Thymus (tissue), 14 donors: ENCODE measurements at places on chromosomes 7 and 10. TPM values are rescaled to one million over a fixed set of nuclear protein-coding genes. Genes with fewer than 3 reads are reported as not detected.

DNA sequence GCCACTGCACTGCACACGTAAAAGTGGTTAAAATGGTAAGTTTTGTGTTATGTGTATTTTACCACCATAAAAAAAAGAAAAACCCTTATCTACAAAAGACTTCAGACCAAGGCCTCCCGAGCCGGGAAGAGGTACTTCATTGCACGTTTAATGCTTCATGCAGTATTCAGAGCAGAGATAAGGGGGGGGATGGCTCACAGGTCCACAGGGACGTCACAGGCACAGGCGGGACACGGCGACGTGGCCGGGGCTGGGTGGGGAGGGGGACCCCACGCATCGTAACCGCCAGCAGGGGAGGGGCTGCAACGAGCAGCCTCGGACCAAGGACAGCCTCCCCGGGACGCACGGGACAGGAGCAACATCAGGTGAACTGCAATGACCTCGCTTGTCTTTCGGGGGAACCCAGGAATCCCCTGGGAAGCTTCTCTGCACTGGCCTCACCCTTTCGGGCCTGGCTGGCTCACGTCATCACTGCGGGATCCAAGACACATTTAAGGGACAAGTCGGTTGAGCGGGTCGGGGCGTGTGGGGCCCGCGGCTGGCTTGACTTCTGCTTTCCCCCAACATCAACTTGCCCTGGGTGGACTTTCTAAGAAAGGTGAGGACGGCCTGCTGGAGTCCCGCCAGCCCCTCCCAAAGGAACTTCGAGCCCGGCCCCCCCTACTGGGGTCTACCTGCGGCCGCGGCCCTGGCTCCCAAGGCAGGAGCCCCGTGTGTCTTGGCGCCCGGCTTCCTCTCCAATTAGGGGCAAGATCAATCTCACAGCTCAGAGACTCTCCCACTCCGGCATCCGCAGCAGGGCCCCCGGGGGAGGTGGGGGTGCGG lies 29.6 kb upstream of the PDGFA start:
- no peaks in the 10 kb centered on the region for H3K27me3 ChIP-seq
- H3K4me3 ChIP-seq = no peak overlapping the region
- H3K36me3 ChIP-seq = no peaks in the 10 kb centered on the region
- H3K4me1 ChIP-seq = no peaks in the 10 kb centered on the region

GRCh38 chr10:128130051-128130450 lies 3.8 kb upstream of the MKI67 start:
- peaks cover under 1% of the 10 kb centered on the region for H3K36me3 ChIP-seq
- no peak overlapping the region for H3K27ac ChIP-seq
- DNase-seq = no peak

DNA sequence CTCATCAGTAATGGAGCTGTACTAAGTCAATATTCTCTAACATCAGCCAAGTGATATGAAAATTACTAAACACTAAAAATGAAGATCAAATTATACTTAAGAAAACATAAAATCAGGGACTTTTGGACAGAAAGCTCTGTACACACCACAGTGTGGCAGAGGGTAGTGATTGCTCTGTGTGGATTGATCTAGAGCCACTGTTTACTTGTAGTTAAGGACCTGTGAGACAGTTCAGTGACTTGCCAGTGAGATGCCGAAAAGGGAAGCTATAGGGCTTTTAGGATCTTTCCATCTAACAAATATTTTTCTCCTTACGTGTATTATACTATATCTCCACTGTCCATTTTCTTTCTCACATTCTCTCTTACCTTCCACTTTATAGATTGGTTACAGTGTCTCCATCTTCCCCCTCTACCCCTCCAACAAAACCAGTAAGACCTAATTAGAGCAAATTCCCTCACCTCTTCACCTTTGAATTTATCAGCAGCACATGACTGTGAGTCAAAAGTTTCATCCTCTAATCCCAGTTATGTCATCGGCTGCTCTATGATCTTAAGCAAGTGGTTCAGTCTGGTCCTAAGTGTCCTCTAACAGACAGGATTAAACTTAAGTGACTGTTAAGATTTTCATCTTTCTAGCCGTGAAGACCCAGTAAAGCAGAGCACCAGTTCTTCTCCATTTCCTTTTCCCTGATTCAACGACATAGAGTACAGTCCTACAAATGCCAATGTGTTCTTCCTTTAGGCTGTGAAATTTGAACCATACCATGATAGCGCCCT lies 6.9 kb downstream of the PIK3CG start:
- H3K4me1 ChIP-seq = peaks cover 16% of the 10 kb centered on the region
- no peaks in the 10 kb centered on the region for H3K27me3 ChIP-seq
- peaks cover 38% of the 10 kb centered on the region for H3K36me3 ChIP-seq
- H3K4me3 ChIP-seq = no peak overlapping the region

DNA sequence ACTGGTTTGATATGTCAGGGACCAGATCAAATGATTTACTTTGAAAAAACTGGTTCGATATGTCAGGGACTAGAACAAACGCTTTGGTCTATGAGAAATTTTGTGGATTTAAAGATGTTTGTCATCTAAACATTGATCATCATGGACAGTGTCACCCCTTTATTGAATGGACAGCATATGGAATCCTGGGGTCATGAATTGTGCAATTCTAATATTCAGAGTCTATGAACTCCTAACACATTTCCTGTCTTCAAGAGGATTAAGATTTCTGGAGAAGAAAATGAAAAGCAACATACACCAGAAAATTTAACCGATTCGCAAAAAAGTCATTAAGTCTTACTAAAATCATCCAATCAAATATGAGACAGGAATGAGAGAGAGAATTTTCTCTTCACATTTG lies 106.4 kb upstream of the FAM133B start:
- peaks cover 13% of the 10 kb centered on the region for H3K4me1 ChIP-seq
- H3K36me3 ChIP-seq = peaks cover 5% of the 10 kb centered on the region
- no peaks in the 10 kb centered on the region for H3K27me3 ChIP-seq
- H3K27ac ChIP-seq = no peak overlapping the region

GRCh38 chr7:55133630-55134358 lies 115.0 kb downstream of the EGFR start:
- peak overlapping the region; percentile 68 for H3K27ac ChIP-seq
- H3K27me3 ChIP-seq = no peaks in the 10 kb centered on the region
- H3K36me3 ChIP-seq = no peaks in the 10 kb centered on the region
- no peak for DNase-seq
- peaks cover 19% of the 10 kb centered on the region for H3K4me1 ChIP-seq
- H3K4me3 ChIP-seq = no peak overlapping the region

DNA sequence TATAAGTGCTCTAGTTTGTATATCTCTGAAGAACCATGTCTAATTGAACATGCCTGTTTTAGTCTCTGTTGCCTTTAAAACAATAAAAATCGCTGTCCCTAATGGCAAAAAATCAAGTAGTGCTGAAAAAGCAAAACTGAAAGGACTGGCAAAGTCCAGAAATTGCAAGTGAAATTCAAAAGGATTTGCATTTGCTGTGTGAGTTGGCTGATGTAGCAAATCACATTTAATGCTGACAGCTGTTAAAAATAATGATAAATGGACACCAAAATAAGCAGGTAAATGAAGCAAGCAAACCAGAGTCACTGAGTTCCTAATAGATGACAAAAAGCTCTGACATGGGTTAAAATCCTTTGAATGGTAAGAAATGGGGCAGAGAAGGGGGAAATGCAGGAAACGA lies 874.1 kb downstream of the GRM8 start:
- H3K4me1 ChIP-seq = no peaks in the 10 kb centered on the region
- H3K36me3 ChIP-seq = no peaks in the 10 kb centered on the region
- H3K27me3 ChIP-seq = no peaks in the 10 kb centered on the region

DNA sequence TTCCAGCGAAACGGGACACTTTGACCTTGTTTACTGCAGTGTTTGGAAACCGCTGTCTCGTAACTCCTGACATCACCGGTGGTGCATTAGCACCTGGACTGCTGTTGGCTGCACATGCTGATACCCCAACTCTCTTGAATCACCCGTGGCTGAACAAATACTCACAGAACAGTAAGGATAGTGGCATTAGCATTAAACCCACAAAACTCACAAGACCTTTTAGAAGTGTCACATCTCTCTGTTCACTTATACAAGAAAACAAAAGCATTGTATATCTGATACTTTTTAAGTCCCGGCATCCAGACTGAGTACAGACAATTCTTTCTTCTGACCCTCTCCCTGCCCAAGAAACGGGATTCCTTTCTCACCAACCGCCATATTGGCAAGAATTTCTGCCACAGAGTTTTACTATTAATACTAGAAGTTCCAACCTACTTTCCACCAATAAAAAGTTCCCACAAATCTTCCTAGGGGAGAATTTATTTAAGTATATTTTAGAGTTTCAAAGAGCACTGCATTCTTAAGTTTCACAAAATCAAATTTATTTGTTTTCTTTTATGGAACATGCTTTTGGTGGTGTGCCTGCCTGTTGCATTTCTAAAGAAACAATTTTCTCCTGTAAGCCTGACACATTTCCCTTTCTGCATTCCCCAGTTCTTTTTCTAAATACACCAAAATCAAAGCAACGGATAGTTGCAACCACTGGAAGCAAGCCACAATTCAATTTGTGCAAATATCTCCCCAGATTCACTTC lies 208.4 kb upstream of the KLF14 start:
- H3K27me3 ChIP-seq = no peaks in the 10 kb centered on the region
- H3K4me3 ChIP-seq = no peak overlapping the region
- no peak overlapping the region for H3K27ac ChIP-seq
- no peak for DNase-seq
- H3K36me3 ChIP-seq = no peaks in the 10 kb centered on the region
- H3K4me1 ChIP-seq = peaks cover 2% of the 10 kb centered on the region

DNA sequence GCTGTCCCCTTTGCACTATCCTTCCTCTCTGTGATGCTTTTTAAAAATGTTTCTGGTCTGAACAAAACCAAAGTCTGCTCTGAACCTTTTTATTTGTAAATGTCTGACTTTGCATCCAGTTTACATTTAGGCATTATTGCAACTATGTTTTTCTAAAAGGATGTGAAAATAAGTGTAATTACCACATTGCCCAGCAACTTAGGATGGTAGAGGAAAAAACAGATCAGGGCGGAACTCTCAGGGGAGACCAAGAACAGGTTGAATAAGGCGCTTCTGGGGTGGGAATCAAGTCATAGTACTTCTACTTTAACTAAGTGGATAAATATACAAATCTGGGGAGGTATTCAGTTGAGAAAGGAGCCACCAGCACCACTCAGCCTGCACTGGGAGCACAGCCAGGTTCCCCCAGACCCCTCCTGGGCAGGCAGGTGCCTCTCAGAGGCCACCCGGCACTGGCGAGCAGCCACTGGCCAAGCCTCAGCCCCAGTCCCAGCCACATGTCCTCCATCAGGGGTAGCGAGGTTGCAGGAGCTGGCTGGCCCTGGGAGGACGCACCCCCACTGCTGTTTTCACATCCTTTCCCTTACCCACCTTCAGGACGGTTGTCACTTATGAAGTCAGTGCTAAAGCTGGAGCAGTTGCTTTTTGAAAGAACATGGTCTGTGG lies 11.4 kb upstream of the CSGALNACT2 start:
- H3K27ac ChIP-seq = peak overlapping the region; percentile 3
- peaks cover 5% of the 10 kb centered on the region for H3K4me1 ChIP-seq
- no peak overlapping the region for H3K4me3 ChIP-seq
- no peaks in the 10 kb centered on the region for H3K27me3 ChIP-seq

- no peaks in the 10 kb centered on the region for H3K27me3 ChIP-seq
- peaks cover 21% of the 10 kb centered on the region for H3K4me1 ChIP-seq
- H3K4me3 ChIP-seq = no peak overlapping the region
- no peak for DNase-seq
- no peak overlapping the region for H3K27ac ChIP-seq
- H3K36me3 ChIP-seq = no peaks in the 10 kb centered on the region
Observed at GRCh38 chr10:29647478-29647877, 12.7 kb upstream of the SVIL start.

GRCh38 chr7:26306790-26307189 lies 15.1 kb downstream of the SNX10 start:
- H3K27me3 ChIP-seq = no peaks in the 10 kb centered on the region
- peaks cover 20% of the 10 kb centered on the region for H3K4me1 ChIP-seq
- H3K36me3 ChIP-seq = peaks cover 8% of the 10 kb centered on the region

GRCh38 chr7:112770051-112770450 lies 20.1 kb downstream of the TMEM168 start:
- H3K27me3 ChIP-seq = no peaks in the 10 kb centered on the region
- no peaks in the 10 kb centered on the region for H3K4me1 ChIP-seq
- no peaks in the 10 kb centered on the region for H3K36me3 ChIP-seq
- DNase-seq = no peak
- H3K4me3 ChIP-seq = no peak overlapping the region
- no peak overlapping the region for H3K27ac ChIP-seq

- no peak overlapping the region for H3K4me3 ChIP-seq
- H3K36me3 ChIP-seq = no peaks in the 10 kb centered on the region
- no peak for DNase-seq
- H3K4me1 ChIP-seq = no peaks in the 10 kb centered on the region
Observed at GRCh38 chr7:21128062-21128817, 299.6 kb upstream of the SP4 start.

GRCh38 chr7:151537818-151538561 lies 18.3 kb upstream of the RHEB start:
- no peak overlapping the region for H3K27ac ChIP-seq
- no peaks in the 10 kb centered on the region for H3K27me3 ChIP-seq

Gene FAM180A
- total RNA-seq = 0.05 TPM

Gene ERVW-1
- not detected for total RNA-seq

Gene TRPV5
- total RNA-seq = 0.05 TPM

Gene UCMA
- total RNA-seq = 0.52 TPM

Gene STAMBPL1
- 20.5 TPM for total RNA-seq

Gene PIK3CG
- total RNA-seq = 22.4 TPM

Gene SEMA3E
- total RNA-seq = 3.1 TPM
